ENCODE measurements at places on chromosomes 5 and 9.

GRCh38 chr9:98916660-98917059 is 27.0 kb upstream of the COL15A1 start:
- no peak for DNase-seq

DNA sequence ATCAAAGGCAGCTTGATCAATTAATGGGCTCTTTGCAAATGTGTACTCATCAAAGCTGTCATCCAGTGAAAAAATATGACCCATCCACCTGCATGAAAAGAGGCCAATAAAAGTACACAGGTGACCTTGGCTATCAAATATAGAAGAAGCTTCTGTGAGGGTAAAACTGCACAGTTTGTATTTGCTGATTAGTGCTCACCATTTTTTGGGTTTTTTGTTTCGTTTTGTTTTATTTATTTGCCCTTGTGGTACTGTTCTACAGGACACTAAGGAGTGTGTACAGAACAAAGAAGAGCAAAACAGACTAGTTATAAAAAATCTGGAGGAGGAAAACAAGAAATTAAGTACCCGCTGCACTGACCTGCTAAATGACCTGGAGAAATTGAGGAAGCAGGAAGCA is 101.3 kb downstream of the CNTLN start:
- DNase-seq = no peak

GRCh38 chr5:617896-618295 is 5.8 kb downstream of the CEP72 start:
- DNase-seq = no peak

GRCh38 chr5:127011153-127011552 is 19.2 kb downstream of the MARCHF3 start:
- no peak for DNase-seq

- DNase-seq = no peak
These were observed 3.6 kb downstream of the SRA1 start for GRCh38 chr5:140553657-140554056.

- DNase-seq = peak; percentile 82
These were observed 77.4 kb upstream of the DMRT1 start for GRCh38 chr9:764105-764524.
